ENCODE measurements at places on chromosomes 11 and 22.

DNA sequence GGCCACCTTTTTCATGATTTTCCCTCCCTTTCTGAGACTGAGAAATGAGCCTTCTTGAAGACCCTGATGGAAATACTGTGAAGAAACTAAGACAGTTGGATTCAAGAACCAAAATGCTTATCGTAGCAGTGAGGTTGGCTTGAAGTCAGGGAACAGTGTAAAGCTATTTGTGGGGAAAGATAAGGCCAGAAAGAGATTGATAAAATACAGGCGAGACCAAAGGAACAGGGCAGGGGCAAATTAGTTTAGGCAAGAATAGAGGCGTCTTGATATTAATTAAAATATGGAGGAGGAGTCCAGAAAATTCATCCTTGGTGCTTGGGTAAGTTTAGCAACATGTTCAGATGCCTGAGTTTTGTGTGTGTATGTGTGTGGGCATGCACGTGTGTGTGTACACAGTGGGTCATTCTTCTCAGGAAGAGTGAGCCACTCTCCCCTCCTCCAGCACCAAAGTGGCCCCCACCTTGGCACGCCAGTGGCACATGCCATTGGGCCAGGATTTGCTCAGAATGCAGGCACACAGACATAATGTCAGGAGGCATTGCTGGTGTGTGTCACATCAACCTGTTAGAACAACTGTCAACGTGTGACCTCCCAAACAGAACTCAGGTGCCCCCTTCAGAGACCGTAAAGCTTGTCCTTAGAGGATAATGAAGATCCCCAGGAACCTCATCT is 3.9 kb upstream of the EHF start:
- DNase-seq: no peak

DNA sequence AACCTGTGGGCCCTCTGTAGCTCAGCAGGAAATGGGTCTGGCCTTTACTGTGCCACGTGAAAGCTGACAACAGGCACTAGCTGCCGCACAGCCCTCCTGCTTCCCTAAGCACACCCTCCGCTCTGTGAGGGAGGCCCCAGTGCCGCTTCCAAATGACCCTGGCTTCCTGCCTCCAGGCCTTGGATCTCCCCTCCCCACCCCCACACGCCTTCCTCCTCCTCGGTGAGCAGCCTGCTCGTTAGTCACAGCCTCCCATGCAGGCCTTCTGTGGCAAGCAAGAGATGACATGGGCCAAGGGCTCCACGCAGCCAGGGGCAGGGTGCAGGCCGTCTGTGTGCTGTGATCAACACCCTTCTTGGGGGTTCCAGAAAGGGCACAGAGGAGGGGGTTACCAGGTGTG is 15.3 kb upstream of the RASL10A start:
- DNase-seq: peak; percentile 91

GRCh38 chr11:107705027-107705426 is 6.8 kb downstream of the SLN start:
- peak; percentile 67 for DNase-seq

- peak; percentile 88 for DNase-seq
These were observed 1.2 kb downstream of the BET1L start for GRCh38 chr11:206002-206384.

DNA sequence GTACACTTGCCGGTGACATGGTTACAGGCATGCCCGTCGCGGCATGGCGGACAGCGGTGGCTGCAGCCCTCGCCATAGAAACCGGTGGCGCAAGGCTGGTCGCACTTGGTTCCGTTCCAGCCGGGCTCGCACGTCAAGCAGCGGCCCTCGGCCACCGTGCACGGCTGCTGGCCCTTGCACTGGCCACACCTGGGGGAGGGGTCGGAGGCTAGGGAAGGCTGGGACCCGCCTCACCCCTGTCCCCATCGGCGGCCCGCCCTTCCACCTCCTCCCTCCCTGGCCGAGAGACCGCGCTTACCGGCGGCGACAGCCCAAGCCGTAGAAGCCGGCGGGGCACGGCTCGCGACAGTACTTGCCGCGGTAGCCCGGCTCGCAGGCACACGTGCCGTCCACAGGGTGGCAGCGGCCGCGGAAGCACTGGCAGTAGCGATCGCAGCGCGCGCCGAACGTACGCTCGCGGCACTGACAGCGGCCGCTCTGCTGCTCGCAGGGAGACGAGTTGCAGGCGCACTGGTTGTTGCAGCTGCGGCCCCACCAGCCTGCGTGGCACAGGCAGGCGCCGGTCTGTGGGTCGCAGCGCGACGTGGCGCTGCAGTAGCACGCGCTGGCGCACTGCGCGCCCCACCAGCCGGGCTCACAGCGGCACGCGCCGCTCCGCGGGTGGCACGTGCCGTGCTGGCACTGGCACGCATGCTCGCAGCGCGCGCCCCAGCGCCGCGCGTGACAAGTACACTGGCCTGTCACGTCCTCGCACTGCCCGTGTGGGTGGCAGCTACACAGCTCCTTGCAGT is 6.7 kb downstream of the SCARF2 start:
- peak; percentile 78 for DNase-seq

- no peak for DNase-seq
These were observed 8.2 kb upstream of the PRR5 start for GRCh38 chr22:44693756-44694155.

DNA sequence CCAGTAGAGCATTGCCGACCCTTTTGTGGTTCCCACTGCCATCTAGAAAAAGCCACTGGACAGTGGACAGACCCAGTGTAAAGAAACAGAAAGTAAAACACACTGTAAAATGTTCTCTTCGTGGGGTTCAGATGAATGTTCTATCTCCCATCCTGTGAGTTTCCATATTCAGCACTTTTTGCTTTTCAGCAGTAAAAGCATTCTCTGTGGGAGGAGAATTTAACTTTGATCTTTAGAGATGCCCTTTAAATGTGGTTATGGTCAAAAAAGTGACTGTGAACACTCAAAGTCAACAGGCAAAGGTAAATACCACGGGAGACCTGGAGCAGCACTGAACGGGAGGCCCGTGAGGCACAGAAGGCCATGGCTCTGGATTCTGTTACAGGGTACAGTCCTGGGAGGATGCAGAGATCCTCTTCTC is 53.9 kb downstream of the FLI1 start:
- DNase-seq: no peak

GRCh38 chr11:44621784-44622183 is 56.3 kb downstream of the CD82 start:
- peak; percentile 63 for DNase-seq

DNA sequence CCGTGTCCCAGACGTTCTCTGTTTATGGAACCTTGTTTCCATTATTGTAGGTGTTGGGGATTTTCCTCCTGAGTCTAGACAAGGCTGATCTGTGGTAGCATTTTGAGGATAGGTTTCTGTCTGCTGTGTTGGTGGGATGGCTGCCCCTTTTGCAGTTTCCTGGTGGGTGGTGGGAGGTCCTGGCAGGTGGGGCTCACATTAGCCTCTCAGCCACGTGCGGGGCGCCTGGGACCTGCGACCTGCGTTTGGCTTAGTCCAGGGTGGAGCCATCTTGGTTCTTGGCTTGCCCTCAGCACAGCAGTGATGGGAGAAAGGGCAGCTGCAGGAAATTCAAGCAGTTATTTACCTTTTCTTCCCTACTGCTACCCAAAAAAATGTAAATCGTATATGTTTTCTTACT is 143.4 kb downstream of the TBC1D22A start:
- no peak for DNase-seq

DNA sequence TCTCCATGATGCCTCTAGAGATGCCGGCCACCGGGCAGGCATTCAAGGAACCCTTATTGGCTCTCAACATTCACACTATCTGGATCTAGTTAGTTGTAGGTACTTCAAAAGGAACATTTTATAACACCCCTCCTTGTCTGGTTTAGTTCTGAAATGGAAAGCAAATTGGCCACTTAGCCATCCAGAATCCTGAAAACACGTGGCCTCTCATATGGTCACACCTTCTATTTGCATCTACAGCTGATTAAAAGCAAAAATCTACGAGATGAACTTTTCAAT is 29.2 kb downstream of the ABTB2 start:
- DNase-seq: no peak

GRCh38 chr22:21682385-21683175 is 16.8 kb downstream of the PPIL2 start:
- DNase-seq: peak; percentile 54

- no peak for DNase-seq
These were observed 79.9 kb downstream of the MIAT start for GRCh38 chr22:26737262-26737661.

GRCh38 chr11:123057661-123058305 is 4.2 kb downstream of the HSPA8 start:
- DNase-seq: peak; percentile 3

Data from osteoblast (primary cell).